Endodermal cell (in vitro differentiated cells): ENCODE measurements at places on chromosomes 7 and 10.

- peak; percentile 89 for DNase-seq
Observed at GRCh38 chr7:132518102-132518838, 58.0 kb downstream of the PLXNA4 start.

DNA sequence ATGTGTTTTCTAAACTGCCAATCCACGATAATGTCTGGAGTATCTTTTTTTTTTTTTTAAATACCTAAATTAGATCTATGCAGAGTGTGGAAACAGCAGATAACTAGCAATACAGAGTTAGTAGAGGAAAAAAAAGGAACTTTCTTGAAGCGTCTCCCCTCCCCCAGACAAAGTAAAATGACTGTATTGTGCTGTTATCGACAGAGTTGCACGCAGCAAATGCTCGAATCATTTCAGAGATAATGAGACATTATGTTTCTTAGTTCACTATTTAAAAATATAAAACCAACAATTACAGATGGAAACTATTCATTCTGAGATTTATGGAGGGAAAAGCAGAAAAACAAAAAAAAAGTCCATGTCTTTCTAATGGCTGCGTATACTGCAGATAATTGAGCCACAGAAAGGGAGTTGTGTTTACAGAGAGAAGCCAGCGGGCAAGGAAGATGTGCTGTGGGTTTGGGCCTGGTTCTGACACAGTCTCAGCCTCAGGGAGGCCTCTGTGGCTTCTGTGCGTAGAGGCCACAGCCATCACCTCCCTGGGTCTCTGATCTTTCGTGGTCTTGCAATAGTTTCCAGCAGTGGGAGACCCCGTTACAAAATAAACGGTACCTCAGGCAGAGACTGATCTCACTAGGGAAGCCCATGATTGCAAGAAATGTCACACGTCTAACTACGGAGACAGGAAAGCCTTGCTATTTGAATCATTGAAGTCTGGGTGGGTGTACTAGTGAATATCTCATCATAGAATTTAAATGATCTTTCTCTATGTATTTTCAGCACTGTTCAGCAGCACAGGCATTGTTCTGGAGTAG, 19.1 kb upstream of the KLF6 start:
- no peak for DNase-seq

DNA sequence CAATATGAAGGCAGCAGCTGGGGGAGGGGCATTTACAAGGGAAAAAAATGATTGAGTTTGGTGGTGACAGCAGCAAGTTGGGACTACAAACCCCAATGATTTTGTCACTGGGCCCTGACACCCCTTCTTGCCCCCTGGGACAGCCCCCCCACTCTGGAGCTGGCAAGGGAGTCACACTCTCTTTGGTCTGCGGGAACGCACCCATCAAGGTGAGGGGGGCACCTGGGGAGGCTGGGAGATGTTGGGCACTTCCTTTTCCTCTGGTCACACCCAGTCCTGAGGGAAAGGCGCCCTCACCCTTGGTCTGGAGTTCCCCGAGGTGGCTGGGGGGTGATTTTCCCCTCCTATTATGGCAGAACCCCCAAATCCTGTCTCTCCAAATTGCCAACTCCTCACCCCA, 24.4 kb downstream of the EPHB4 start:
- no peak for DNase-seq

DNA sequence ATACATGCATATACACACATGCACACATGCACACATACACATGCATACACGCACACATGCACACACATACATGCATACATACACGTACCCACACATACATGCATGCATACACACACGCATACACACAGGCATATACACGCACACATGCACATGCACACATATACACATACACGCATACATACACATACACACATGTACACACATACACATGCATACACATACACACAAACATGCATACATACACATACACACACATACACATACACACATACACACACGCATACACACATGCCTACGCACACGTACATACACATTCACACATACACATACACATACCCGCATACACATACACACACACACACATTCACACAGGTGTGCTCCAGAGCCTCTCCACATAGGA, 81.0 kb upstream of the KMT2E start:
- no peak for DNase-seq

DNA sequence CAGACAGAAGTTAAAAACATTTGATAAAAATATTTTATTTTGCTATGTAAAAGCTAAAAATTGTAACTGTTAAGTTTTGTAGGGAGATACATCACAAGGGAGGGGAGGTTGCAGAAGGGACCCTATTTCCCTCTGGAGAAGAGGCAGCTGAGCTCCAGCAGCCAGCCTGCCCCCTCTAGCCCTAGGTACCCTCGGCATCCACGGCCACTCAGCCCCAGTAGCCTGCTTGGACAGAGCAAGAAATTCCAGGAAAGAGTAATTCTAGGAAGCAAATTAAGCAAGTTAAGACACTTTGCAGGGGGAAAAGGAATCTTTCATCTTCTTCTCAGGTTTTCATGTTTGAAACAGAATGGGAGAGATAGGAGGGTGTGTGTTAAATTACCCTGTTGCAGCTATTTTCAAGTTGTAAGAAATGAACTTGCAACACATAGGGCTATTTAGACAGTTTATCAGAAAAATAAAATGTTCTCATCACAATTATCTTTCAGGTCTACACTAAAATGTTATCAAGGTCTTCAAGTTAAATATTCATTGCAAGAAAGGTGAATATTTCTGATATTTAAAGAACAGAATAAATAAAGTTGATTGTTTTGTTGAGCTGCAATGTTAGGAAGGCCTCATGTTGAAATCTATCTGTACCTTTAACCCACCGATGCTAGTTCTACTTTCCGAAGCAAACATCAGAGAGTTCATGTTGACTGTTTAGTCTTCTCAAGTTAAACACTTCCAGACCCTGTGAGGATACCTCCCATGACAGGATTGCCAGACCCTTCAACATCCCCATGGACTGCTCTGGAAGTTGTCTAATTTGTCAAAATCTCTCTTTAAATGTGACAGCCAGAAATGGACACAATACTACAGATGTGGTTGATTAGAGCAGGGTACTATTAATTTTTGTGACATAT, 5.5 kb downstream of the SGCE start:
- no peak for DNase-seq

GRCh38 chr7:157856873-157857577, 520.2 kb downstream of the DNAJB6 start:
- no peak for DNase-seq

- DNase-seq, result no peak
Observed at GRCh38 chr10:18005781-18006456, 54.2 kb downstream of the SLC39A12 start.

DNA sequence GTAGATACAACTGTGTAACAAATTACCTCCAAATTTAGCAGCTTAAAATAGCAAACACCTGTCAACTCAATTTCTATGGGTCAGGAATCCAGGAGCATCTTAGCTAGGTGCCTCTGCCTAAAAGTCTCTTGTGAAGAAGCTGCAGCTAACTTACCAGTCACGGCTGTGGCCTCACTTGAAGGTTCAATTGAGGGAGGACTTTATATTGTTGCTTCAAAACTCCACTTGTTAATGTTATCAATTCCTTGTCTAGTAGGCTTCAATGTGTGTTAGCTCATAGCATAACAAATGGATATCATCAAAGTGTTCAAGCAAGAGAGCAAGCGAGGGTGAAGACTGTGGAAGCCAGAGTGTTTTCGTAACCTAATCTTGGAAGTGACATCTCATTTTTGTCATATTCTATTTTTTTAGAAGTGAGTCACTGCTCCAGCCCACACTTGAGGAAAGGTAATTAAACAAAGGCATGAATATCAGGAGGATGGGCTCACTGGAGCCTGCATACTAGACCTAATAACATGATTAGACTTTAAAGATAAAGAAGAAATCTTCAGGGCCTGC, 172.9 kb downstream of the SPAG6 start:
- DNase-seq, result no peak
